ENCODE measurements at places on chromosomes 11 and 22. TPM values are rescaled to one million over a fixed set of nuclear protein-coding genes. Genes with fewer than 3 reads are reported as not detected.

DNA sequence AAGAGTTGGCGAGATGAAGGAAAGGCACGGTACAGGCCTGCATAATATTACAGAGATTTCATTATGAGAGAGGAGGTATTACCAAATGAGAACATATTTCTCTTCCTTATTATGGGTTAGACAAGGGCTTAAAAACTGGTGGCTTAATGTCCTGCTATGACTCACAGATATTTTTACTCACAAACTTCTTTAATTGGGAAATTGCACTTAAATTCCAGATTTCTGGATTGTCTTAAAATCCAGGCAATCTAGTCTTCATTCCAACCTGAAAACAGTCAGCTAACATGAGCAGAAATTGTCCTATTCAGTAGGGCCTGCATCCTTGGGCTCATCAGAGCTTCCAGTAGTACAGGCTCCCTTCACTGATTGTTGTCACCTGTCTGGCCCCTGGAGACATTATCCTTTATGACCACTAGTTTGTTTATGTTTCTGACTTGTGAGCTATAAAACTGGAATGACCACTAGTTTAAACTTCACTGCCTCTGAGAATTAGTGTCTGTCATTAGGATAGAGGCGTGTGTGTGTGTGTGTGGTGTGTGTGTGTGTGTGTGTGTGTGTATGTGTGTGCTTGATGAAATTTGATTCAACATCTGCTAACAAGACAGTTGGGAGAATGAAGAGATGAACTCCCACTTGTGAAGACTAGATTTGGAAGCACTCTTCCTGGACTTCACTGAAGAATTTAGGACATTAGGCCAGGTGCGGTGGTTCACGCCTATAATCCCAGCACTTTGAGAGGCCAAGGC lies 25.1 kb downstream of the DBX1 start:
- peak overlapping the region; percentile 15 for H3K27ac ChIP-seq
- no peaks in the 10 kb centered on the region for H3K27me3 ChIP-seq
- H3K4me3 ChIP-seq, result no peak overlapping the region
- no peaks in the 10 kb centered on the region for H3K36me3 ChIP-seq
- DNase-seq, result no peak

GRCh38 chr11:69862797-69863543 lies 43.8 kb upstream of the FGF3 start:
- H3K27ac ChIP-seq, result no peak overlapping the region
- no peaks in the 10 kb centered on the region for H3K27me3 ChIP-seq
- no peak for DNase-seq
- no peaks in the 10 kb centered on the region for H3K36me3 ChIP-seq
- no peak overlapping the region for H3K4me3 ChIP-seq

DNA sequence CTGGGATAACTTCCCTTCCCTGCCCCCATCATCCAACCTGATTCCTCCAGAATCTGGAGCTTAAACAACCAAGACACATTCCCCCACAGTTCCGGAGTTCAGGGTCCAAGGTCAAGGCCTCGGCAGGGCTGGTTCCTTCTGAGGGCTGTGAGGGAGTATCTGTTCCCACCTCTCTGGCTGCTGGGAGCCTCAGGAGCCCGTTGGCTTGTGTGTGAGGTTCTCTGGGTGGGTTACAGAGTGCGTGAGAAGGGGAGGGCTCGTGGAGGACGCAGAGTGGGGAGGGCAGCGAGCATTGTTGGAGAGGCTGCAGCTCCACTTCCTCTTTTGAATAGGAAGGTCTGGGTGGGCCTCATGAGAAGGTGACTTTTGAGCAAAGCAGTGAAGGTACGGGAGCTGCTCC lies 8.5 kb downstream of the SERHL2 start:
- DNase-seq, result no peak
- no peaks in the 10 kb centered on the region for H3K27me3 ChIP-seq
- H3K4me1 ChIP-seq, result no peaks in the 10 kb centered on the region
- no peak overlapping the region for H3K4me3 ChIP-seq
- no peaks in the 10 kb centered on the region for H3K36me3 ChIP-seq

- H3K4me1 ChIP-seq, result no peaks in the 10 kb centered on the region
- no peaks in the 10 kb centered on the region for H3K36me3 ChIP-seq
- no peak overlapping the region for H3K27ac ChIP-seq
- no peaks in the 10 kb centered on the region for H3K27me3 ChIP-seq
Measured at GRCh38 chr11:78576549-78577097, 2.0 kb upstream of the NARS2 start.

GRCh38 chr11:65471447-65471891 lies 27.4 kb upstream of the MALAT1 start:
- no peak for DNase-seq
- H3K4me1 ChIP-seq, result peaks cover 12% of the 10 kb centered on the region
- H3K36me3 ChIP-seq, result no peaks in the 10 kb centered on the region
- H3K4me3 ChIP-seq, result peak overlapping the region; percentile 53
- H3K27ac ChIP-seq, result peak overlapping the region; percentile 95

- H3K4me1 ChIP-seq, result no peaks in the 10 kb centered on the region
- no peak overlapping the region for H3K4me3 ChIP-seq
- DNase-seq, result no peak
- no peak overlapping the region for H3K27ac ChIP-seq
Measured at GRCh38 chr22:45583504-45583903, 80.8 kb downstream of the FBLN1 start.

Gene HPX
- 25.2 TPM for total RNA-seq

Gene OR10G6
- not detected for total RNA-seq

Gene ZDHHC24
- total RNA-seq, result 12.9 TPM

Gene CYP2D6
- total RNA-seq, result 0.73 TPM
